Activated CD4-positive, alpha-beta memory T cell treated with anti-CD3 and anti-CD28 coated beads, Interleukin-2, amount 10 ng/mL, durations not matched to agents 7 days and 5 days (primary cell): ENCODE measurements at places on chromosomes 3 and 15.

GRCh38 chr3:35648347-35648746, 9.0 kb downstream of the ARPP21 start:
- no peak for DNase-seq

DNA sequence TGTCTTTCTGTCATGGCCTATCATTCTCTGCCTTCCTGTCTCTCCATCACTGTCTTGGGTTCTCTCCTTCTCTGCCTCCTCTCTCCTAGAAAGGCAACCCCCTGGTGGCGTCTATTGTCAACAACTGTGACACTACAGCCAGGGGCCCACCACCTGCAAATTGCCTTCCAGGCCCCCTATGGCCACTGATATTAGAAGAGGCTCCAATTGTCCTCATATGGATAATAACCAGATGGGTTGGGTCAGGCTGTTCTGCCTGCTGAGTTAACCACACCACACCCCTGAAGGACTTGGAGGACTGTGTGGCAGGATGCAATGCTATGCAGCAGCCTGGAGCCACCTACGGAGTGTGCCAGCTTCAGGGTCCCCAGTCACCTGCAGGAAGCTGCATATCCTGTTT, 665.0 kb downstream of the NTRK3 start:
- DNase-seq, result no peak

- no peak for DNase-seq
Observed at GRCh38 chr3:81749265-81749664, 12.2 kb downstream of the GBE1 start.

- DNase-seq, result no peak
Observed at GRCh38 chr15:48800245-48800644, 10.6 kb downstream of the CEP152 start.

DNA sequence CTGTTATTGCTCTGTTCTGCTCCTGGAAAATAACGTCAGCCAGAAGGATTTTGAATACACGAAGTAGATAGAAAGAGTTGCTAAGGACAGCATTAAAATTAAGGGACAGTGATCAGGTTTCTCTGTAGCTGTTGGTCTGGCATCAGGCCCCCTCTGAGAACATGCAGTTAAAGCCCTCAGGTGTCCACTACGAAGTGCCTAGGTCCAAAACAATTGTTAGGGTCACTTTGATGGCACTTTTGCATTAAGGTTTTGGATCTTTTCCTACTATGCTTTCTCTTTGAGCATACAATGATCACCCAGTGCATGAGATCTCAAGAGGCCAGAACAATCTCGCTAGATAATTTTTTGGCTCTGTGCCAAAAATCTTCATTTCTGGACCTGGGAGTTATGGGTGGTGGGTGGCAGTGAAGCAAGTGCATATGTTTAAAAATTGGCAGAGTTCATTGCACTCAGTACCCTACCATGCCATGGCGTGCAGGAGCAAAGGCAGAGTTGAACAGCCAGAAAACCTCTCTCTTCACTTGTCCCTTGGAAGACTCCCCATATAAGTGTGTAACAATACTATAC, 797.6 kb downstream of the ROBO2 start:
- DNase-seq, result no peak

GRCh38 chr3:37072892-37073291, 79.6 kb downstream of the MLH1 start:
- DNase-seq, result no peak
